Stimulated activated CD4-positive, alpha-beta T cell treated with anti-CD3 and anti-CD28 coated beads, TNF-alpha, amount 100 ng/mL, for 24 hours (primary cell): ENCODE measurements at places on chromosomes 3 and 15.

DNA sequence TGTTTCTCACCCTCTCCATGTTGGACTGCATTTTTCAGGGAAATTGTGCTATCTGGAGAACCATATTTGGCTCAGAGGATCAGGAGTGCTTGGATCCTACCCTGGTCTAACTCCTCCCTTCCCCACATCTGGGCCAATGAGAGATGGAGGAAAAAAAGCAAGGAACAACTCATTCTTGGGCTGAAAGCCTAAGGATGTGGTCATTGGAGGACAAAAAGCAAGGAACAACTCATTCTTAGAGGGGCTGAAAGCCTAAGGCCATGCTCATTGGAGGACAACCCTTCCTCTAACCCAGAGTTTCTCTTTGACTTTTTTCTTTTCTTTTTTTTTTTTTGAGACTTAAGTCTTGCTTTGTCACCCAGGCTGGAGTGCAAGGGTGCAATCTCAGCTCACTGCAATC lies 48.6 kb upstream of the CHRNB4 start:
- no peak for DNase-seq

DNA sequence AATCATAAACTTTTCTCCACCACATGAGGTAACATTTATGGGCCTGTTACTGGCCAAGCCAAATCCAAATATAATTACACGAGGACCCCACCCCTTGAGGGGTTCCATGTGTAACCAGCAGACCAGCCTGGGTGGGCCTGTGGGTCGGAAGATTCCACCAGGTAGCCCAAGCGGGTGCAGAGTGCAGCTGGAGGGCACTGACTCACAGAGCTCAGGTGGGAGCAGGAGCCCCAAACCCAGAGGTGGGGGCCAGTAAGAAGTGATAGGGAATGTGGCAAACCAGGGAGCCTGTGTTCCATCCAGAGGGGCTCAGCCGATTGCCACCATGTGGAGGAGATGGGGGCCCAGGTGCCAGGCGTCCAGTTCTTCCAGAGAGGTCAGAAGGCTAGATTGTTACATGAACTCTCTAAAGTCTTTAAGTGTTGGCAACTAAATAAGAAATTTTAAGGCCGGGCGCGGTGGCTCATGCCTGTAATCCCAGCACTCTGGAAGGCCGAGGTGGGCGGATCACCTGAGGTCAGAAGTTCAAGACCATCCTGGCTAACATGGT lies 2.6 kb downstream of the GP9 start:
- DNase-seq: no peak

GRCh38 chr3:56988458-56989168 lies 71.9 kb upstream of the SPATA12 start:
- DNase-seq: peak; percentile 52

DNA sequence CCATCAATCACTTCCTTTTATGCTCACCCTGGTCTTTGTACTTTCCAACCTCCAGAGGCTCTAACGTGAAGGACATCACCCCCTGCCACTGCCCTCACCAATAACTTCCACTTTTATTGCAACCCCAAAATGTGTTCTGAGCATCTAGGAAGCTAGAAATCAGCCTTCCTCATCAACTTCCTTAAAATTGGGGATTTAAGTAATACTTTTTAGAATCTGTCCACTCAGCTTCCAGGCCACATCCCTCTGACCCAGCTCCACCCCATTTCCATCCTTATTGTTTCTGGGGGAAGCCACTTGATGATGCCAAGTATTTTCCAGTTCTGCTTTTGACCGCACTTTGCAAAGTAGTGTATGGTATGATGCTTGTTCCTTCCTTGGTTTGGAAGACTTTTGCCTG lies 73.5 kb upstream of the XCR1 start:
- DNase-seq: no peak

DNA sequence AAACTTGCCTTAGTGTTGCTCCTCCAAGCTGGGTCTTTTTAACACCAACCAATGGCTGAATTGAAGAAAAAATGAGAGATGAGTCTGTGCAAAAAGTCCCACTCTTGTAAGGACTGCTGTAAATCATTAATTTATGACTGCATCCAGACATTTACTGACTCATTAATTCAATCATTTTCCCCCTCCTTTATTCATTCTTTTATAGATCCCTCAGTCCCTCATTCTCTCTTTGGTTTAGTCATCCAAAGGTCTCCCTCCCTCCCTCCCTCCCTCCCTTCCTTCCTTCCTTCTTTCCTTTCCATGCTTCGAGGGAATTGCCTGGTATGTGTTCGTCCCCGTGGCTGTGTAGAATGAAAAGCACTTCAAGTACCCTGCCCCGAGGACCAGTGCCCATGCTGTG lies 35.3 kb upstream of the MRPS22 start:
- no peak for DNase-seq

- peak; percentile 37 for DNase-seq
These were observed 408 bp downstream of the WDR82 start for GRCh38 chr3:52277972-52278509.
